ENCODE measurements at places on chromosomes 2 and 18. TPM values are rescaled to one million over a fixed set of nuclear protein-coding genes. Genes with fewer than 3 reads are reported as not detected.

OSR1 gene
- total RNA-seq, result 16.6 TPM

GRCh38 chr2:240217431-240218301 lies 77.2 kb upstream of the OTOS start:
- no peaks in the 10 kb centered on the region for H3K36me3 ChIP-seq
- no peaks in the 10 kb centered on the region for H3K4me1 ChIP-seq
- no peak overlapping the region for H3K27ac ChIP-seq

DNA sequence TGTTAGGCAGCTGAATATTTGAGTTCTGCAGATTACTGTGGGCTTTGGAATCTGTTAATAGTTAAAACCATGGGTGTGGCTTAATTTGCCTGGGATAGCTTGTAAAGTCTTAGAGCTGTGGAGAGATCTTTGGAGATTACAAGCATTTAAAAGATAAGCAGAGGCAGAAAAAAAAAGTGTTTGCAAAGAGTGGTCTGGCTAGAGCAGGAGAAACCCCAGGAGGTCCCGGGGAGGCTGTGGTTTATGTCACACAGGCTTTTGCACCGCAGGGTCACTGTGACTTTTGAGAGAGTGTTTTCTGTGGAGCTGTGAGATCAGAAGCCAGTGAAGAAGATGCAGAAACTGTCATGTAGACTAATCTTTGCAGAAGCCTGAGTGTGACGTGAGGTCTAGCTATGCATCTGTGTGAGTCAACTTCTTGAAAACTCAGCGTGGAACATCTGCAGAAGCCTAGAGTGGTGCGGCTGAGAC lies 49.0 kb downstream of the SETBP1 start:
- peaks cover 95% of the 10 kb centered on the region for H3K4me1 ChIP-seq
- peak overlapping the region; percentile 35 for H3K27ac ChIP-seq
- no peak for DNase-seq

GRCh38 chr2:162125138-162125537 lies 26.9 kb downstream of the GCG start:
- H3K36me3 ChIP-seq, result no peaks in the 10 kb centered on the region
- no peaks in the 10 kb centered on the region for H3K4me1 ChIP-seq
- no peaks in the 10 kb centered on the region for H3K27me3 ChIP-seq
- no peak overlapping the region for H3K27ac ChIP-seq

LYG2 gene
- not detected for total RNA-seq

DNA sequence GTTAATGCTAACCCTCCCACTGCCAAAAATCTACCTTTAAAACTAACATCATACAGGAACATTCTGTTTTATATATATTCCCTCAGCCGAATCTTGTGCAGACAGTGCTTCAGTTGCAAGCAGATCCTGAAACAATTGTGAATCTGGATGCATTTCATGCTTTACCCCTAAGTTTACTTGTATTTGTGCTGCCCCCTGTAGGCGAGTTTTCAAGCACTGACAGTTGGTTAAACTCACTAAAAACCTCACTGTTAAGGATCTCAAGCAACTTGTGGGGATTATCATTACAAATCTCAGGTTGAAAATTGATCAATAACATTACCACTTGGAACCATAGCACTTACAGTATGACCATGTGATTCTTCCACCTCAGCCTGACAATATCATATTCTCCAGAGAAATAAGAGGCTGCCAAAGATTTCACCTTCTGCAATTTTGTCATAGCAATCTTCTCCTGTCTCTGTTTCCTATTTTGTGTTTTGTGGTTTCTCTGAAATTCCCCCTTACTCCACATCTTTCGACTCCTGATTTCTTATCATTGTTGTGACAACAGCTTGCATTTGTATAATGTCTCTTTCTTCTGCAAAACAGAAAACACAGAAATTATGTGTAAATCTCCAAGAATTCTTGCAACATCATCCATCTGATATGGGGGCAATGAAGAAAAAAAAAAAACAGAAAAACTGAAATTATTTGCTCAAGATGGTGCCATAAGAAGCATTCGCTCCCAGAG lies 354.6 kb upstream of the SETBP1 start:
- no peaks in the 10 kb centered on the region for H3K4me1 ChIP-seq
- DNase-seq, result no peak
- H3K27me3 ChIP-seq, result no peaks in the 10 kb centered on the region
- H3K36me3 ChIP-seq, result no peaks in the 10 kb centered on the region
- H3K4me3 ChIP-seq, result no peak overlapping the region
- H3K27ac ChIP-seq, result no peak overlapping the region

All from sigmoid colon (tissue), 7 donors.